GM10248 (cell line): ENCODE measurements at places on chromosomes 2 and 18.
A peak's percentile ranks its signal among the peaks of the same experiment; 100 is the strongest.

DNA sequence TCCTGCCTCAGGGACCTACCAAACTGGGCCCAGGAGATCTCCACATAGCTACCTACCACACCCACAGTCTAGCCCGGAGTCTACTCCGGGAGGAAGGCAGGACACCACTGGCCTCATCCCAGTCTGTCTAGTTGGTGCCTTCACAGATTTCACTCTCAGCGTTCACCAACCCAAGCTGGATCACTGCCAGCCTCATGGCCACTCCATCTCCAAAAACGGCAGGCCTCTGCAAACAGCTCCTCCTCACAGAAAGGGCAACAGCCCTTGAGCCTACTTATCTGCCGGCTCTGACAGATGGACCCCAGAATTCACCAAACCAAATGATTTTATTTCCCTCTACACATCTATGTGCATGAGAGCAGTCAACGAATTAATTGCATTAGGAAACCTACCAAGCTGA is 61.3 kb downstream of the NCKAP5 start:
- no peak for DNase-seq

DNA sequence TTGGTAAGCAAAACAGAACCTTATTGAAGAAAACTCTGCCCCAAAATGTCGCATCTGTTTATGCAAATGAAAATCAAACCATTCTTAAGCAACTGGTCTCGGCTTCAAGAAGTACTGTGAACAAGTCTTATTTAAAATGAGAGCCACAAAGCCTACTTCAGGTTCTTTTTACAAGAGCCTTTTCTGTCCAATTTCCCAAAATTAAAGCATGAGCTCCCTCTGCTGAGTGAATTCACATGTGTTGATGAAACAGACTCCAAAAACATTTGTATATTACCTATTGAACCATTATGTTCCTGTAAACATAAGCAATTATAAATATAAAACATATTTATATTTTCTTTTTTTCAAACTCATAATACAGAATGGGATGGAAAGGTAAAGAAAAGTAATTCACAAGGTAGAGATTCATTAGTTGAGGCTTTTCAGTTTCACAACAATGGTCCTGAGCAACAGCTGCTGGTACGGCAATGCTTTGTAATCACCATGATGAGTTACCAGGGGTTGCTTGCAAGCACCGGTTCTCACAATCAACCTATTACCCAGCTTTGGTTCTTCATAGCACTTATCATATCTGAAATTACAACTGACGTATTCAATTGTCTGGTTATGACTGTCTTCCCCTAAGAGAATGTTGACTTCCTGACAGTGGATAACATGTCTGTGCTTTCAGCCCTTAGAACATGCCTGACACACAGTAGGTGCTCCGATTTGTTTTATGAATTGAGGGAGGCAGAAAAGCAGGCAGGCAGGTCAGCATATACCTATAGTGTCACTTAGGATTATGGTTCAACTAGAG is 108.4 kb upstream of the BZW1 start:
- DNase-seq: peak; percentile 17

DNA sequence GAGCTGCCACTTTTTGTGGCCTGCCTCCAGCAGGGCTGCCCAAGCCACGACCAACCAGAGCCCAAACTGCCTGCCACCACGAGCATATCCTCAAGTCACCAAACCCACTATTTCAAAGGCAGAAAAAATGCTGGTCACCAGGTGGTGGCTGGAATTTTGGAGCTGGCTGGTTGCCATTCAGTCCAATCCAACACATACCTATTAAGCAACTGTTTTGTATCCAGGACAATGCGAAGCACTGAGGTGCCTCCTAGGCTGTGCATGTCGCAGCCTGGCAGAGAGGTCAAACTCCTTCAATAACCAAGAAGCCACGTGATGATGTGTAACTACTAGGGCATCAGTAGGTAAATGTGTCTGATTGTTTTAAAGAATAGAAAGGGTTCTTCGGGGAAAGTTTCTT is 108.3 kb upstream of the PPP1CB start:
- no peak for DNase-seq

DNA sequence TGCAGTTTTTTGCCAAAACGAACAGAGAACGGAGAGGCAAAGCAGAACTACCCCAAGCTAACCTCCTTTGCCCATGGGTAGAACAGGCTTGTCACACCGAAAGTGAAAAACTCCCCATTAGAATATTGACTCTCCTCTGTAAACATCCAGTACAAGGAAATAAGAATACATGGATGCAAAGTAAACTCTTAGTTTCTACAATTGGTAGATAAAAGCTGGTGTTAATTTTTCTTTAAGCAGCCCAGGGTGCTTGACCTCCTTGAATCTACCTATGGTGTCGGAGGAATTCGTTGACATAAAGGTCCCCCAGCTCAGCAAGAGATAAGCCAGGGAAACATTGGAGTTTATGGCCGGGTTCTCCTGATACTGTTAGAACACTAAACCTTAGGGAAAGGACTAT is 48.4 kb upstream of the DSG1 start:
- no peak for DNase-seq

DNA sequence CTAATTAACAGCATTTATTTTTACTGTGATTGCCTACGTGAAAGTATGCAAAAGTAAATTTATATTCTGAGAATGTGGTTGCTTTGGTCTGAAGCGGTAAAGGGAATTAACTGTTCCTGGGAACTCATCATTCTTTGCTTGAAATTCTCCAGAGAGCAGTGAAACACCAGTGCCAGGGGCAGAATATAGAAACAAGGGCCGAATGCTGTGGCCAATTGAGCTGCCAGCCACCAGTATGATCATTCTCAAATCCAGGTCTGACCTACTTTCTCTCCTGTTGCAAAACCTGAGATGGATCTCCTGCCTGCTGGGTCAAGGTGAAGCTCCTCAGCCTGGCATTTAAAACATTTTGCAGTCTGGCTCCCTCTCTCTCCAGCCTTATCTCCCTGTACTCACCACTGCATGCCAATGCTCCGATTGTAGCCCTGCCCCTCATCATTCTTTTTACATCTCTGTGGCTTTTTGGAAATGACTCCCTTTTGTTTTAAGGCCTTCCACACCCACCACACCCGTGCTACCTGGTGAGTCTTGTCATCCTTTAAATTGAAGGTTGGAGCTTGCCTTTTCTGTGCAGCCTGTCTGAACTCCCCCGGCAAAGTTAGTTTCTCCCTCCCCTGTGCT is 94.5 kb upstream of the TMEM178A start:
- no peak for DNase-seq

DNA sequence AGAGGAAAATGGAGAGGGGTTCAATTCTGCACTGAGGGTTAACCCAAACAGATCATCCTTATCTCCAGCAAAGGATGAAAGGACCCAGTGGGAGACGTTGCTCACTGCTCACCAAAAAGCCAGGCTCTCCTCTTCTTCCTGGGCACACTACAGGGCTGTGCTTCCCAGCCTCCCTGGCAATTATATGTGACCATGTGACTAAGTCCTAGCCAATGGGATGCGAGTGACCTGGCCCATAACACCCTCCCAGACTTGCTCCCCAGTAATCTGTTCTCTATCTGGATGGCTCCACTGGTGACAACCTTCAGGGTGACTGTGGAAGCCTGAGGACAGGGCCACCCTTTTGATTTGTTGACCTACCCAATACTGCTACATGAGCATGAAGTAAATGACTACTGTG is 10.9 kb upstream of the PRKCE start:
- no peak for DNase-seq

DNA sequence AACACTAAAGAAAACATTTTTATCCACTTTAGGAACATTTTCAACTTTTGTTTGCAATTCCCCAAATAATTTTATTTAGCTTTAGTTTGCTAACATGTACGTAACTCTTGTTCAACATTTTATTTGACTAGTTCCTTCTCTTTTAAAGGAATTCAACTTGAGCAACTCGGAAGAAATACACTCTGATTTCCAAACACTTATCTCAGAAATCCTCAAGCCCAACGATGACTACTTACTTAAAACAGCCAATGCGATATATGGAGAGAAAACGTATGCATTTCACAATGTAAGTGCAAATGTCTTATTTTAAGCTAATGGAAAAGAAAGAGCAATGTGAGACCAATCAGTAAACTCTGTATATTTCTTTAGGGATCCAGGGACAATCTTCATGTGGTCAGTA is 10.1 kb downstream of the SERPINB10 start:
- DNase-seq: no peak

DNA sequence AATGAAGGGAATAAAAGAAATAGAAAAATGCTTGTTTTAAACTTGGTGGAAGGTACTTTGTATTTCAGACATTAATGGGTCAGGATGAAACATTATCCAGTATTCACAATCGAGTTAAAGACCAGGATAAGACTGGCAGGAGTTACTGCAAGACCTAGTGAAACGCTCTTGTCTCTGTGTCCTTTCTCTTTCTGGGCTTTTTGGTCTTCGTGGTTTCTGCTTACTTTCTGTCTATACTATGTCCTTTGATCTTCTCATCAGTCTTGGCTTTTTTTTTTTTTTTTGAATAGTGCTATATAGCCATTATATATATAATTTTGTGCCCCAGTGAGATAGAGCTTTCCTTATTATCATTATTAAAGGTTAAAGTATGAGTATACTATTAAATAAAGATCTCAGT is 42.1 kb upstream of the GAREM2 start:
- DNase-seq: no peak

GRCh38 chr2:88049622-88050021 is 6.0 kb downstream of the KRCC1 start:
- DNase-seq: no peak

- no peak for DNase-seq
These were observed 219.5 kb downstream of the SOX11 start for GRCh38 chr2:5911718-5912117.

DNA sequence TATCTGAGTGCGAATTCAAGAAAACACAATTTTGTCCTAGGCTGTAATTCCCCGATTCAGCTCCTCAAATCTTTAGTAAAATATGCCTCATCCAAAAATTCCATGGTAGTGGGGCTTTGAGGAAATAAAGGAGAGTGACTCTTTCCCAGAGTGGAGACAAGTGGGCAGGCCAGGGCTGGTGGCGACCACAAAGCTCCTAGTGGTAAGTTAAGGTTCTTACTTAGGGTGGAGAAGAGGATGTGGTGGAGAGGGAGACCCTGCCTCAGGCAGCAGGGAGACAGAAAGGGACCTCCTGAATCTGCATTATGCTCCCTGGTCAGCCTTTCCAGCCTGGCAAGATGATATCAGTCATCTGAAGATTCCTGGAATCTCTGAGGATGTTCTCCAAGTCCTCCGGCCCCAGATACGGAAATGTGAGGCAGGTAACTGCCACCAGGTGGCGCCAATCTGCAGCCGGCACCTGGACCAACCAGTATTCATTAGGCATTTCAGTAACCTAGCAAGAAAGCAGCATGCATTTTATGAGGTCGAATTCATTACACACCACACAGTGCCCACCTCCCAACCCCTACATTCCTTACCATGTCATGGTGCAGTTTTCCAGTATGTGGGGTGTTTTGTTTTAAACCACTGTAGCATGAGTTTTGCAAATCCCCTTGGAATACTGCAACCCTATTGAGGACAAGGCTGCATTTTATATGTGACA is 106.4 kb downstream of the POLE4 start:
- DNase-seq: peak; percentile 62

DNA sequence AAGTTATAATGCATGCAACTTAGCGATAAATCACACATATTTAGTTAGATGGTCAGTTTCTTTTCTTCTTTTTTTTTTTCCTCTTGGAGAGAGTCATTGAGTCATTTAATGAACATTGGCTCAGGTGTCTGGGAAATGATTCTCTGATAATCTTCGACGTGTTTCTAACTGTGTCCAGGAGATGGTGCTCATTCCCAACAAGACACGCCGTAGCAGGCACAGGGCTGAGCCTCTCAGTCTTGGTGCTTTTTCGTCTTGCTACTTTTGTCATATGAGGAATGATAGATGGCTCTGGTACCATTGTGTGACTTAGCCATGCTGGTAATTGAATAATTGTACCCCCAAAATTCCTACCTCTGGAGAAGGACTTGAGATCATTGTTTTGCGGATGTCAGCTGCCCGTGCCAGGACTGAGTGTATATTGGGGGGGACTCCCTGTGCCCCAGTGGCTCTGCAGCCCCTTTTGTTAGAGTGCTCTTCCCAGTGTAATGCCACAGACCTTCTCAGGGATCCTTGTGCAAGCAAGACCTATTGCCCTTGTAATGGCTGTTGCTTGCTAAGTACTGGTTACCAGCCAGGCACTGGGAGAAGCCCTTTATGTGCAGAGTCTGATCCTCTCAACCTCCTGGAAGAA is 107.6 kb upstream of the CYRIA start:
- DNase-seq: peak; percentile 43

GRCh38 chr2:165584126-165584654 is 114.7 kb downstream of the CSRNP3 start:
- DNase-seq: no peak

DNA sequence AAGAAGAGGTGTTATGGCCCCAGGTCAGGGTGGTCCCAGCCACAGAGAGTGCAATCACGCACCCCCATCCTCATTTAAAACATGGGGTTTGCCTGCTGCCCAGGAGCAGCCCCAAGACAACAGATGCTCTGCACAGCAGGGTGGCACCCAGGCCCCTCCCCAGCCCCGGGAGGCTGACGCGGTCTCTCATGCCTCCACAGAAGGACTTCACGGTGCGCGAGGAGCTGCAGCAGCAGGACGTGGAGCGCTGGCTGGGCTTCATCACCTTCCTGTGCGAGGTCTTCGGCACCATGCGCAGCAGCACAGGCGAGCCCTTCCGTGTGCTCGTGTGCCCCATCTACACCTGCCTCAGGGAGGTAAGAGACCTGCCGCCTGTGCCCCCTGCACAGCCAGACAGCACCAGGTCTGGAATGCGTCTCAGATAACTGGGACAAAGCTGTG is 133.7 kb downstream of the SMAD7 start:
- no peak for DNase-seq

DNA sequence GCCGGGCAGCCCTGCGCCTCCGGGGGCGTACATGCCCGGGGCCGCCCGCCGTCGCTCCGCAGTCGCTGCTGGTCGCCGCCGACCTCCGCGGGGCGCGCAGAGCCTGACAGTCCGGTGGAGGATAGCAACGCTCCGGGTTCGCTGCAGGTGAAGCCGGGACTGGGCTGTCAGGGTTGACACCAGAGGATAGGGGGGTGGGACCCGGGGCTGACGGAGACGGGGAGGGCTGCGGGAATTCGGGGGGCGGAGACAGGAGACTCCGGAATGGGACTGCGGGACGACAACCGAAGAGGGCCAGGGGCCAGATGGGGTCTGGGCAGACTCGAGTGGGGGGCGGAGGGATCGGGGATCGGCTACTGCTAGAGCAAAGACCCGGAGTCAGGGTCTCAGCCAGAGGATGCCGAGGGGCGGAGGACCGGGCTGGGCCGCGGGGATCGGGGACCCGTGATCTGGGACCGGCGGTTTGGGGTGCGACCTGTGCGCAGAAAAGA is 403 bp downstream of the TMEM127 start:
- peak; percentile 41 for DNase-seq

GRCh38 chr2:124272261-124272841 is 247.3 kb downstream of the CNTNAP5 start:
- DNase-seq: no peak

GRCh38 chr2:6578416-6578815 is 287.3 kb downstream of the CMPK2 start:
- no peak for DNase-seq

GRCh38 chr2:23037596-23037995 is 347.4 kb upstream of the KLHL29 start:
- DNase-seq: no peak

GRCh38 chr2:1350111-1350510 is 63.2 kb upstream of the TPO start:
- no peak for DNase-seq

GRCh38 chr2:26574900-26575560 is 66.1 kb downstream of the CIB4 start:
- DNase-seq: no peak
